ENCODE measurements at places on chromosomes 3 and 15.
A peak's percentile ranks its signal among the peaks of the same experiment; 100 is the strongest.

DNA sequence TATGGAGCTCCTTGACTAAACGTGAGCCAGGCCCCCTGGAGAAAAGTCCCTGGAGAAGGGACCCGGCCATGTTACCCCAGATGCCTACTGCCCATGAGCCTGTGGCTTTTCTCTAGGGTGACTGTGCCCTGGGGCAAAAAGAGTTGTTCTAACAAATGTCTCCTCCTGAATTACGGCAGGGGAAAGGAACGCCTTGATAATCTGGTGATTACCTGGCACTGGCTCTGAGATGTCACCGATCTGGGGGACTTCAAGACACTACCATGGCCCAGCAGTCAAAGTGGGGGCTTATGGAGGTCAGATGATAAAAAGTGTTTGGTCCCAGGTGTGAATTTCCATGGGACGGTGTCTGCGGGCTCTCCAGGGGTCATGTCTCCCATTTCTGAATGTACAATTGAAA, 140.7 kb downstream of the KLF13 start:
- DNase-seq, result no peak

- no peak for DNase-seq
Measured at GRCh38 chr3:9167222-9167621, 82.2 kb downstream of the SRGAP3 start.

DNA sequence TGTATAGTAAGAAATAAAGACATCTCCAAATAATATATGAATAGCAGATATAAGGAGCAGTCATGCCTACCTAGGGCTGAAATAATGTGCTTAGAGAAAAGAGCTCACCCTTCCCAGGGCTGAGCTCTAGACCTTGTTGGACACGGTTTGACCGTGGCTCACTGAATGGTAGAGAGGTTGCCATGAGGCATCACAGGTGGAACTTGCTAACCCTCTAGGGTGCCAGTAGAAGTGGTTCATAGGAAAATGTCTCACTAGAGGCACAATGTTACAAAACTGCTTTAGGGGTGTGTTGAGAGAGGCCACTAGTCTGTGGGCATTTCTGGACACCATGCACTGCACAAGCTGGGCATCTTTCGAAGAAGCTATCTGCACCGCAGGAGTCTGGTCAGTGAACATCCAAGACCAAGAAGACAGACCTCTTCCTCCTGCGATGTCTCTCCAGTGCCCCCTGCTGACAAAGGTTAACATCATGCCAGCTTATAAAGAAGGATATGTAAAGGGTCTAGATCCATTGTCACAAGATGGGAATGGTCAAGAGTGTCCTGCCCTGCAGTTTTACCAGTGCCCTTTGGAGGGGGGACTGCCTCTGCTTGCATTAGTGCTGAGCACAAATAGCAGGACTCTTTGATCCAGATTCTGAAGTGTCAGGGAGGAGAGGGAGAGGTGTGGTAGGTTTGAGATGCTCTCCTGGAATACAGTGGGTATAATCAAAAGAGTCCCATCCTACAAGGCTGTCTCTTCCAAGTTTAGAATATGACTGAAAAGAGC, 266.8 kb downstream of the ZNF385D start:
- DNase-seq, result peak; percentile 87

DNA sequence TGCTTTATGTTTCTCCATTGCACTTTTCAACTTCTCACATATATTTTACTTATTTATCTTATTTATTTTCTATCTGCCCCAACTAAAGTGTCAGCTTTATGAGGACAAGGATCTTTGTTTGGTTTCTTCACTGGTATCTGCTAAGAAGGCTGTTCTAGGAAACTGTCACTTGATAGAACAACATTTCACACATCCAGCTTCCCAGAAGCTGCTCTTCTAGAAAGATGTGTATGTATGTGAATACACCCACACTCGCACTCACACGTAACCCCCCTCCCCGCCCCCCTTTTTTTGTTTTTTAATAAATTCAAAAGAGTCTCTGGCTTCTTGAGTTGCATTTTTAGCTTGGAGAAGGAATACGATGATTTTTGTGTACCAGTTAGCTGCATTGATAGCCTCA, 143.1 kb downstream of the AKAP13 start:
- DNase-seq, result no peak

GRCh38 chr3:183193762-183194689, 31.5 kb upstream of the LAMP3 start:
- no peak for DNase-seq

DNA sequence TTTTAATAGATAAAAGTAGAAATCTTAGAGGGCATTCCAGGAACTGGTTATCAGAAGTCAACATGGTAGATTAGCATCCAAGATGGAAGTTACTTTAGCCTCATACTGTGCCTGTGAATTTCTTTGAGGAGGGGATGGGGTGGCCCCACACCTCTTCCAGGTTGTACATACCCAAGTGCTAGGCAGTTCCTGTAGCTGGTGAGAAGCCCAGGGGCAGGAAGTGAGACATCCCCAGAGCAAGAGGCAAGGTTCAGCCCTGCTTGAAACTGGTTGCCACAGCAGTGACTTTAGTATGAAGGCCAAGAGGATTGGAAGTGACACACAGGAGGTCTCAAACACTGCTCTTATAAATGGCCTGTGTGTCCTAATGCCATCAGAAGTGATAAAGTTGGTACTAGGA, 11.9 kb downstream of the GTPBP8 start:
- DNase-seq, result no peak

DNA sequence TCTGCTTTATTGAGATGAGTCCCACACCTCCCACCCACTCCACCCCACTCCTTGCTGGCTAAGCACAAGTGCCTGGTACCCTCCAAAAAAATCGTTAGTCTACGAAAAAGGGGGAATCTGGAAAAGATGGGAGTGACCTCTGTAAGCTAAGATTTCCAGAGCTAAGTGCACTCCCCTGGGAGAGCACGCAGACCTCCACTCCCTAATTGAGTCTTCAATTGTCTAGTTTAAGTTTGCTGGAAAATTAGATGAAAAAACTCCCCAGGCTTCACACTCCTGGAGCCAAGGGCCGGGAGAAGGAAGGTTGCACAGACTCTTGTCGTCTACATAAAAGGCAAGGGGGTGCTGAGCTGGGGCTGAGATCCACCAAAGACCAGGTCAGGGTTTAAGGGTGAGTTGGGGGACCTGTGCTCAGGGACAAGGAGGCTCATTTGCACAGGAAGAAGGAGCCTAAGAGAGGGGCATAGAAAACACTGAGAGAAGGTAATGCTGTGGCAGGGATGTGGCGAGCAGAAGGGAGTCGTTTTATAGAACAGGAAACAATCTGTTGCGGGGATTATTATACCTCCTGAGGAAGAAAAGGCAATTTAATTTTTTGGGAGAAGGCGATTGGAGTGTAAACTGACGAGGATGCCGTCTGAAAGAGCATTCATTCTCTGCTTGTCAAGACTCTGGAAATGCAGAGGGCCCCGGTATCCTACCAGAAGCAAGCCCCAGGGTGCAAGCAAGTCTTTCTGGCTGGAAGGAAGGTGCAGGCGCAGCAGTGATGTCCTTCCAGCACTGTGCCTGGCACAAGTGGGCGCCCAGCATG, 126.5 kb upstream of the DLG1 start:
- no peak for DNase-seq

DNA sequence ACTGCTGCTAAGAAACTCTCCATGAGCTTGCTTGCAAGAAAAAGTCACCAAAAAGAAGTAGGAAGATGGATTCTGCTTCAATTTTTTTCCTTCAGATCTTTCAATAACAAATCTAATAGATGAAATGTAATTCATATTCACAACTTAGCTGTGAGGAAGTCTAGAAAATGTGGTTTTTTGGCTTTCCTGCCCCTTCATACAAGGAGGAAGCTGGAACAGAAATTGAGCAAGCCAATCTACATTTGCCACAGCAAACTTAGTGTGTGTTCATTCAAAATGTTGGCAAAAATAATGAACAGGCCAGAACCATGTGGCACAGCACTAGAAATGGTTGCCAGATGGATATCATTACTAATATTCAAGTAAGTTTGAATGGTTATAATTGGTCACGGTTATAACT, 93.2 kb upstream of the NEDD4 start:
- DNase-seq, result no peak

DNA sequence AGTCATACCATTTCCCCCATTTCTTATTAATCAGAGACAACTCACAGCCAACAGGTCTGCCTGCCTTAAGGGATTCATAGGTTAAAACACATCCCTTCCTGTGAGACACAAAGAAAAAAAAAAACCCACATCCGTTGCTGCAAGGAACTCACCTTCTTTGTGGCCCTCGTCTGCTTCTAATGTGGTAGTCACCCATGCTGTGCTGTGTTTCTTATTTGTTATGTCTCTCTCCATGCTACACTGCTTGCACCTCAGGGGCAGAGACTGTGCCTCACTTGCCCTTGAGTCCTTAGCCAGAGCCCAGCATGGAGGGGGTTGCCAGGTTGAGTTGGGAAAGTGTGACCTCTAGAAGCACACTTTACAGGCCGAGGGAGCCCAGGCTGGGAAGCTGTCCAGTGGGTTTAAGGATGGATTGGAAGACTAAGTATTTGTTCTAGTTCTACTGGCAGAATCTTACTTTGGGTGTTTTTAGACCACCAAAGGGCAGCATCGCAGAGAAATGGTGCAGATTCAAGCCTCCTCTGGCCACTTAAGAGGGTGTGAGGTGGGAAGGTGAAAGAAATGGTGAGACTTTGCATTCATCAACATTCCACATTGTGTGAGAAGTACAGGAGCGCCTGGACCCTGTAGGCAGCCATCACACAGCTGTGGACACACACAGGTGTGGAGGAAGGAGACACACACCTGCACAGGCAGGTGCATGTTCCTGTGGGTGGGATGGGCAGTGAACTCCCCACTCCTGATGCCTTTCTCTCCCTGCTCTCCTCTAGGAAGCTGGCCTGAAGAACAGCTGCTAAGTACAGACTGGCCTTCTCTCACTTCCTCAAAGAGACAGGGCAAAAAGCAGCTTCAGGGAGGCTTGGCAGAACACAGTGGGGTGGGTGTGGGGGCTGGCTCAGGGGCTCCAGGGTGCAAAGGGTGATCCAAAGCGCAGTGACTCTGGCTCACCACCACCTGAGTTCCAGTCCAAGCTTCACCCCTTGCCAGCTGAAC, 48.8 kb downstream of the GLB1 start:
- no peak for DNase-seq

DNA sequence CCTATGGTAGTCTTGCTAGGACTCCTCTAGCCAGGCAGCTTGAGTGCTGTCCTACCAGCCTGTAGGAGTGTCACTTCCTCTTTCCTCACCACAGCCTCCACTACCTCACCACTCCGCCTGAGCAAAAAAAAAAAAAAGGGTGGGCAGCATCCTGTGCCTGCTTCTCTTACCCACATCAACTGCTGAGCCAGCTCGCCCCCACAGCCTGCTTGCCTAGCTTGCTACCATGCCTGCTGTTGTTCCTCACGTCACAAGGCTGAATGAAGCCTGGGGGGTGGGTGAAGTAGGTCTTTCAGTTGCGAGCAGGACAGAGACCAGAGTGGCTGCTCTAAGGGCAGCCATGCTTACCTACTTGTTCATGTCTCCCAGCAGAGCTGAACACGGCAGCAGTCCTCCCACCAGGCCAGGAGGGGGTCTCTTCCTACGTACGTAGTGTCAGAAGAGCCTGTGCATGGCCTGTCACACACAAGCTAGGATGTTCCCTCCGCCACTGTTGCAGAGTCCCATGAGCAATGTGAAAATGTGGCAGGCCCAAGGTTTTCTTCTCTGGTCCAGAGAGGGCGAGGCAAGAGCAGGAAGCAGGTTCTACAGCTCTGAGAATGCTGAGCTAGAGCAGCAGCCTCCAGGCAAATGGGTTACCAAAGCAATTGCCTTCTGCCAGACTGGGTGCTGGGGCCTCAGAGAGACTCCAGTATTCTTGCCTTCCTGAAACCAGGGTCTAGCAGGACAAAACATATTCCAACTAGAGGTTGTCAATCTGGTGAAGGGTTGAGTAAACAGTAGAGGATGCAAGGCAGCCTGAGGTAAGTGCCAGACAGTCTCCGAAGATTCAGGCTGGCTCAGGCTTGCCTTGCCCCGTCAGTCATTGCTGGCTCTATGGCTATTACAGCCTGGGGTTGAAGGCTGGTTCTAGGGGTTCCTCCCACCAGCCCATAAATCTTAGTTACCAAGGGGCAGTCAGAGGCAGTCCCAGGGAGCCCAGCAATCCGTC, 8.1 kb downstream of the PPM1M start:
- DNase-seq, result peak; percentile 86

Data from posterior cingulate gyrus (tissue), 11 donors.